ENCODE measurements at places on chromosomes 11 and 22.

- peaks cover 80% of the 10 kb centered on the region for H3K4me1 ChIP-seq
- no peak for DNase-seq
- peak overlapping the region; percentile 32 for H3K27ac ChIP-seq
- no peak overlapping the region for H3K4me3 ChIP-seq
These were observed 116.8 kb upstream of the NNMT start for GRCh38 chr11:114179234-114179941.

- H3K4me3 ChIP-seq, result no peak overlapping the region
- H3K27me3 ChIP-seq, result no peaks in the 10 kb centered on the region
- DNase-seq, result no peak
- H3K4me1 ChIP-seq, result peaks cover 44% of the 10 kb centered on the region
These were observed 823 bp upstream of the MUC15 start for GRCh38 chr11:26572770-26573402.

DNA sequence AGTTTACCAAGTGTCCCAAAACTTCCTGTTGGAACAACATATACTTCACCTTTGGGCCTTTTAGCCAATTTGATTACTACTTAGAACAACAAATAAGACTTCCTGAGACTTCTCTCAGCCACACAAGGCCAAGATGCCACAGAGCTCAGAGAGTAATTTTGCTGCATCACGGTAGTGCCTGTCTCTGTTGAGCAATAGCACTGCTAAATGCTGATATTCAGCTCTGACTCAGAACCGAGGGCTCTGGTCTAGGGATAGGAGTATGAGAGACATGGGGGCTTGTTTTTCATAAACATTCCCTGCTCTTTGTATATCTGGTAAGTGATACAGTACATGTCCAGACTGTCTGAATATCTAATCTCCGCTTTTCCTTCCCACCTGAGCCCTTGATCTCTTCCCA is 260.4 kb upstream of the ARHGAP20 start:
- H3K4me3 ChIP-seq, result no peak overlapping the region
- DNase-seq, result no peak
- peaks cover 5% of the 10 kb centered on the region for H3K4me1 ChIP-seq
- H3K36me3 ChIP-seq, result no peaks in the 10 kb centered on the region
- H3K27me3 ChIP-seq, result peaks cover 7% of the 10 kb centered on the region
- H3K27ac ChIP-seq, result no peak overlapping the region

DNA sequence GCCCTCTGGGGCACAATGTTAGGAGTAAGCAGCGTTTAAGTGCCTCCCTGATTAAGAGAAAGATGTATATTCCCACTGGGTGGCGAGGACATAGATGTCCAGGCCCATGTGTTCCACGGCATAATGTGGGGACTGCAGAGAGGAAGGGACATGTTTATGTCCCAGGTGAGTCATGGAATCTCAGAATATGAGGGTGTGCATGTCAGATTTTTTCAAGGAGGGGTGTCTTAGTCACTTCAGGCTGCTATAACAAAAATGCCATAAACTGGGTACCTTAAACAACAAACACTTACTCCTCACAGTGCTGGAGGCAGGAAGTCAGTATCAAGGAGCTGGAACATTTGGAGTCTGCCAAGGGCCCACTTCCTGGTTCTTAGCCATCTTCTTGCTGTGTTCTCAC is 55.1 kb downstream of the BCR start:
- no peak for DNase-seq
- H3K27me3 ChIP-seq, result peaks cover 6% of the 10 kb centered on the region
- H3K27ac ChIP-seq, result no peak overlapping the region
- H3K4me3 ChIP-seq, result no peak overlapping the region

GRCh38 chr11:125312812-125313211 is 148.3 kb downstream of the PKNOX2 start:
- H3K4me1 ChIP-seq, result peaks cover 49% of the 10 kb centered on the region
- H3K36me3 ChIP-seq, result peaks cover 47% of the 10 kb centered on the region
- H3K27ac ChIP-seq, result no peak overlapping the region
- peaks cover 9% of the 10 kb centered on the region for H3K27me3 ChIP-seq

- peaks cover 57% of the 10 kb centered on the region for H3K4me1 ChIP-seq
- H3K27me3 ChIP-seq, result peaks cover 5% of the 10 kb centered on the region
- H3K27ac ChIP-seq, result no peak overlapping the region
These were observed 5.9 kb downstream of the PLXNB2 start for GRCh38 chr22:50301581-50301991.

DNA sequence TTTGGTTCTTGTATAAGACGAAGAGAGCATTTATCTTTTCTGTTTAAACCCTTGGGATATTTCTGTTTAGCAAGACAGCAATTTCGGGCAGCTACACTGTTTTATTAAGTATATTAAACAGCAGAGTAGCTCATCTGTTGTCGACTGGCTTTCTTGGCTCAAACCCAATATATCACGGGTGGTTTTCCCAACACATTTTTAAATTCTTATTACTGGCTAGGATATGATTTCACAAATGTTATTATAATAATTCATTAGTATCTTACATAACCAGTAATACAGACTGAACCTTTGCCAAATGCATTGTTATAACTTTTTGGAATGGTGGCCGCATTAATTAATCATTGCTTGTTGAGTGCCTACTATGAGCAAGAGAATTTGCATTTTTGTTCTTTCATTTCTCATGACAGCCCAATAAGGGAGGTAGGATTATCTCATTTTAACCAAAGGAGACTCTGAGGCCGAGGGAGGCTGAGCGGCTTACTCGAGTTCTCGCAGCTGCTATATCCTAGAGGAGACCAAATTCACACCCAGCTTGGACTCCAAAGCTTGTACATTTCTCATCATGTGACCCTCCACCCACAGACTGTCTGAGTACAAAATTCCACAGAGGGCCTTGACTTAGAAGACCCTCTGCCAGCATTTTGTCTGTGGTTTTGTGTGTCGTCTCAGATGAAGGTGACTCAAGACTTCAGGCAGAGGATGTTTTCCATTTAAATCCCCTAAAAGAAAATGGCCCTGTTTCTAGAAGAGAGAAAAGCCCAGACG is 304.9 kb downstream of the NTM start:
- peaks cover 34% of the 10 kb centered on the region for H3K4me1 ChIP-seq
- DNase-seq, result no peak

- H3K27ac ChIP-seq, result no peak overlapping the region
- no peak overlapping the region for H3K4me3 ChIP-seq
- H3K36me3 ChIP-seq, result no peaks in the 10 kb centered on the region
- H3K4me1 ChIP-seq, result peaks cover 11% of the 10 kb centered on the region
These were observed 6.8 kb upstream of the P2RY6 start for GRCh38 chr11:73265278-73265810.

DNA sequence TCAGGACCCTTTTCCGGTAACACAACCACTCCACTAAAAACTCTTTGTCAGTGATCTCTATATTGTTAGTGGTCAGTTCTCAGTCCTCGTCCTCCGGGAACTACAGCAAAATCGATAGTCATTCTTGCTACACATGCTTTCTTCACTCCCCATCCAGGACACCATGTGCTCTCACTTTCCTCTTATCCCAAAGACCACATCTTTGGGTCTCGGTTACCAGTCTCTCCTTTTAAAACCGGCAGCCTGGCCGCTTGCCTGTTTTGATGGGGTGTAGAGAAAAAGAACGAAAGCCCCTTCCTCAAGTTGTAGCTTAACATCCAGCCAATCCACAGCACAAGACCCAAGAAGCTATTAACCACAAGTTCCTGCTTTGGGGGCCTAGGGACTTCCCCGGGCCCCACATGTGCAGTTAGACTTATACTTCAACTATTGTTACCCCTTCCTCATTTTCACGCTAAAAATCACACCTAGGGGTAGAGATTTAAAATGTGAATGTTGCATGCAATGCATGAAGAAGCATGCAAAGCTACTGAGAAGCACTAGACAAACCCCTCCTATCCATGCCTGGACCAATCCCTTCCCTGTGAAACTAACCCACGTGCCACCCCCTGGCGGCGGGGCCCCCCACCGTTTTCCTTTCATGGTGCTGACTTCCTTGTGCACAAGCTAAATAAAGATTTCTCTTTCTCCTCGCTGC is 1.5 kb upstream of the TOLLIP start:
- H3K4me3 ChIP-seq, result peak overlapping the region; percentile 82
- H3K27ac ChIP-seq, result no peak overlapping the region
- H3K36me3 ChIP-seq, result peaks cover 14% of the 10 kb centered on the region
- peaks cover 26% of the 10 kb centered on the region for H3K27me3 ChIP-seq
- H3K4me1 ChIP-seq, result peaks cover 25% of the 10 kb centered on the region

DNA sequence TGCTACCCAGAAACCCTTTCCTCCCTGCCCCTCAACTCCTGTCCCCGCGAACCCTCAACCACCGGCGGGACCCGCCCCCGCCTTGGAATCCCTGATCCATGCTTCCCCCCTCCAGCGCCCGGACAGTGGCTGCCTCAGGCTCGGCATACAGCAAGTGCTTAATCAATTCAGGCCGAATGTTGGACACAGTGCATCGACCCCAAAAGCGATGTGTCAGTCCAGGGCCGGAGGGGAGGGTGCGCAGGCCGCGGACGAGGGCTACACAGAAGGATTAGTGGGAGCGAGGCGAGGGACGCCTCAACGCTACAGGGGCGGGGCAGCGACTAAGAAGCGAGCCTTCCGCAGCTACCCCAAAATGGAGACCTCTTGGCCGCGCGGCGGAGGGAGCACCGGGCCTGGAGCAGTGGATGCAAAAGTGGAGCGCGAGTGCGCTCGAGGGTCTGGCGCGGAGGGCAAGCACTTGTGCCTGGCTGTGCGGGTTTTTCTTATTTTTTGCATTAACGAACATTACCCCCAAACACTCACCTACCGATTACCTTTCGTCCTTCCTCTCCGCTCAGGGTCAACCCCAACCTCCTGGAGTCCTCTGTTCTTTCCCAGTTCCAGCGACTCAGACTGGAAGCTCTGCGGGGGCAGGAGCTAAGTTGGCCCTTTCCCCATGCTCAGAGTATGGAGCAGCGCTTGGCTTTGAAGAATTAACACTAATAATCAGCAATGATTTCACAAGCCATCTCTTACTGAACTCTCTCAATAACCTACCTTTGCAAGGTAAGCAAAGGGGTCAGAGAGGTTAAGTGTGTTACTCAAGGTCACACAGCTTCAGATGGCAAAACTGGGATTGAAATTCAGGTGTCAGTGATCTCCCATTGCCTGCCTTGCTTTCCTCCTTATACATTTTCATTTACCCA is 30.0 kb upstream of the WNT11 start:
- peaks cover 34% of the 10 kb centered on the region for H3K4me1 ChIP-seq
- H3K27ac ChIP-seq, result peak overlapping the region; percentile 93
- DNase-seq, result peak; percentile 72
- H3K36me3 ChIP-seq, result no peaks in the 10 kb centered on the region

DNA sequence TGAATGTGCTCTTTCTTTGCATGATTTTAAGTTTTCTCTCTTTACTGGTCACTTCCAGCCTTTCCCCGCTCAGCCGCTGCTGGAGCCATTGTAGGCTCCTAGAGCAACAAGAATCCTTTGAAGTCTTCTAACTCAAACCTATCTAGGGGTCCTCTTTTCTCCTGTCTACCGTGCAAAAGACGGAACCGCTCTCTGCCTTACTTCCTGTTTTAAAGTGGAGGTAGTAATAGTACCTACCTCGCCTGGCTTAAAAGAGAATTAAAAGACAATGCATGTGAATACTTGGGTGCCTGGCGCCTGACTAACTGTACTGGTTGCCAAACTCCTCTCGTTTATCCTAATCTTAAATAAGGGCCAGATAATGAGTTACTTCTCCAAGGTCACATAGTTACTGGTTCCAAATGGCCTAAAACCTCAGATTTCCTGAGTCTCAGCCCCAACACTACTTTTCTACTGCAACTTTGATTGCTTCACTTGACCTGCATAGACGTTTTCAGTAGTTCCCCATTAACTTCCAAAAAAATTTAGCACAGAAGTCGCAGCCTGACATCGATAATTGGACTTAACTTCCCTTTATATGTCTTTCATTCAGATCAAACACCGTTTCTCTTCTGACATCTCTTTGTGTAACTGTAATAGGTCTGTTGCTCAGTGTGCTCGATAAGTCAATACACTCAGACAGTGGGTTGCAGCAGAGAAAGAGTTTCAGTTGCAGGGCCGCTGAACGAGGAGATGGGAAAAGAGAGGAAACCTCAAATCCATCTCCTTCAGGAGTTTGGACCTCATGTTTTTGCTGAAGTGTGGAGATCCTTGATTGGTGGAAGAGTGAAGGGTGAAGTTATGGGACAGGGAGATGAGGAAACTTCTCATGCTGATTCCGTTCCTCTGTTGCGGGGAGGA is 891 bp downstream of the SAMM50 start:
- H3K4me3 ChIP-seq, result peak overlapping the region; percentile 94
- no peak for DNase-seq
- peaks cover 9% of the 10 kb centered on the region for H3K36me3 ChIP-seq
- H3K4me1 ChIP-seq, result peaks cover 34% of the 10 kb centered on the region
- peak overlapping the region; percentile 92 for H3K27ac ChIP-seq

GRCh38 chr22:49900441-49901230 is 17.6 kb downstream of the ALG12 start:
- no peaks in the 10 kb centered on the region for H3K4me1 ChIP-seq
- no peaks in the 10 kb centered on the region for H3K27me3 ChIP-seq
- H3K4me3 ChIP-seq, result no peak overlapping the region

DNA sequence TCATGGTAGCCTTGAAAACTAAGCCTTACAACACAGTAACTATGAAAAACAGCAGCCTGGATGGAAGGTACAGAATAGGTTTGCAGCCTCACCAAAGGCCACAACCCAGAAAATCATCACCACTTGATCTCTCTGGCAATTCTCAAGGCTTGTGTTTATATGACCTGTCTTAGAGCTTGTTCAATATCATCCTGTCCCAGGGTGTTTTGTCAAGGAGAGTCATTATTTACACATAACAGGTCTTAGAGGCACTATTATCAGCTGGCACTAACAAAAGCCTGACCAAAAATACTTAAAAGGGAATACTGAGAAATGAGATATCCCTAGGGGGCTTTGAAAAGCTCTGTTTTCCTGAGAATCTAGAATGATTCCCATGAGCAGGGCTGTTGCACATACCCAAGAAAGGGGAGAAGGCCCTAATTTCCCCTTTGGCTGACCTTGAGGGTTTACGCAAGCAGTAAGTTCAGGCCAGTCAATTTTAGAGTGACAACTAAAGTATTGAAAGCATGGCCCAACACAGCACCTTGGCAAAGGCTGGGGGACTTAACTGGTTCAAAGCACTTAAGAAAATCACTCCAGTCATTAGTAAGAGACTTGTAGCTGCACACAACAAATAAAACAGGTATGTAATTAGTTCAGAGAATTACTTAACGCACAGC is 7.9 kb downstream of the SC5D start:
- no peaks in the 10 kb centered on the region for H3K27me3 ChIP-seq
- H3K36me3 ChIP-seq, result peaks cover 64% of the 10 kb centered on the region
- no peak overlapping the region for H3K4me3 ChIP-seq

DNA sequence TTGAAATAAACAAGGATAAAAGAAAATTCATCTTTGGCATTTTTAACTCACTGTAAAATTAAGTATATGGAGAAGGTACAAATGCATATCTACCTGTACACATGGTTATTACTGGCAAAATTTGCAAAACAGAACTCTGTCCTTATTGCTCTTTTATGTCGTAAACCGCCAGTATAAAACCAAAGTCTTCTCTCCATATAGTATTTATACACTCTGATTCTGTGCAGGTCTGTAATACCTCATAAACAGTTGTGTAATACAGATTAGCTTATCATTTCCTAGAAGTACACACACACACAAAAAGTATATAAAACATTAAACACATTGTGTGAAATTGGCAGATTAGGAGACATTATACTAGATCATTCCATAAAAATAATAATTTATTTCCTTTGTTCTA is 406.6 kb upstream of the ANO3 start:
- H3K27me3 ChIP-seq, result no peaks in the 10 kb centered on the region
- no peak for DNase-seq
- H3K4me1 ChIP-seq, result no peaks in the 10 kb centered on the region
- H3K27ac ChIP-seq, result no peak overlapping the region
- H3K4me3 ChIP-seq, result no peak overlapping the region
- no peaks in the 10 kb centered on the region for H3K36me3 ChIP-seq

GRCh38 chr22:30036656-30037055 is 43.6 kb upstream of the HORMAD2 start:
- peaks cover 40% of the 10 kb centered on the region for H3K4me1 ChIP-seq
- DNase-seq, result no peak
- no peak overlapping the region for H3K27ac ChIP-seq
- no peaks in the 10 kb centered on the region for H3K36me3 ChIP-seq
- H3K4me3 ChIP-seq, result no peak overlapping the region
- peaks cover 4% of the 10 kb centered on the region for H3K27me3 ChIP-seq
